ENCODE measurements at places on chromosomes 3 and 15.

DNA sequence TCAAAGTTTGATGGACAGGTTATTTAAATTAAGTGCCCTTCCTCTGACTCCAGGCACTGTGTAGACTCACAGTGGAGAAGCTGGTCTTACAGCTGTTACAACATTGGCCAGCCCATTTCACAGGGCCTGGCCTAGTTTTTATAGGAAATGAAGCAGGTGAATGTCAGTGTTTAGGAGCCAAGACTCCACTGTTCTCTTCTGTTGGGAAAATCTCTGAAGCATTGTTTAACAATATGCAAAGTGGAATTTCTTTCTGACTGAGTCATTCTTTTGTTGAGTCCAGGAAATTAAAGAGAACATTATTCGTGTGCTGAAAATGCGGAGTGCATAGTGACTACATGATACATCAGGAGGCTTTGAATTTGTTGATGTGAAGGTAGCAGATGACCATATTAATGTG, 64.7 kb downstream of the ARRDC4 start:
- no peak for DNase-seq

DNA sequence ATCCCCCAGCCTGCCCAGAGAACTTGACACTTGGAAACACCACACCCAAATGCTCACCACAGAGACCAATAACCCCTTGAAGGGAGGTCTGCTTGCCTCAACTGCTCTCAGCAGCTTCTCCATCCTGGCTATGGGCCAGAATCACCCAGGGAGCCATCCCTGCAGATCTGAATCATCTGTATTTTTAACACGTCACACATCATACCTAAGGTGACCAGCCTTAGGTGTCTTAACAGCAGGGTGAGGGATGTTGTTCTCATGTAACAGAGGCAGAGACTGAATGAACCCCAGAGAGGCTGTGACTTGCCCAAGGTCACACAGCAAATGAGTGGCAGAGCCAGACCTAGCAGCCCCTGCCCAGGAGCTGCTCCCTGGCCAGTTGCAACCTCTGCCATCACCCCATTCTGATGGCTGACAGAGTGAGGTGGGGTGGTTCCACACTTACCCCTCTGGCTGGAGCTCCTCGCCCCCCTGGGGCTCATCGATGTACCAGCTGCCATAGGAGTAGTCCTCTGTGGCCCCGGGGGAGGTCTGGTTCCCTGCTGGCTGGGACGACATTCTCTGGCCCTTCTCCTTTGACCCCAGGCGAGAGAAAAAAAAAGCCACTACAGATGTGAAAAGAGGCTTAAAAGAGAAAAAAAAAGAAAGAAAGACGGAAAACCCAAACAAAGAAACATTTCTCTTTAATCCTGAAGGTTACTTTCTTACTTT, 722 bp downstream of the STRA6 start:
- no peak for DNase-seq

GRCh38 chr3:30199096-30199759, 407.2 kb upstream of the TGFBR2 start:
- DNase-seq: peak; percentile 59

- no peak for DNase-seq
Measured at GRCh38 chr15:60318216-60318867, 79.4 kb downstream of the ANXA2 start.

DNA sequence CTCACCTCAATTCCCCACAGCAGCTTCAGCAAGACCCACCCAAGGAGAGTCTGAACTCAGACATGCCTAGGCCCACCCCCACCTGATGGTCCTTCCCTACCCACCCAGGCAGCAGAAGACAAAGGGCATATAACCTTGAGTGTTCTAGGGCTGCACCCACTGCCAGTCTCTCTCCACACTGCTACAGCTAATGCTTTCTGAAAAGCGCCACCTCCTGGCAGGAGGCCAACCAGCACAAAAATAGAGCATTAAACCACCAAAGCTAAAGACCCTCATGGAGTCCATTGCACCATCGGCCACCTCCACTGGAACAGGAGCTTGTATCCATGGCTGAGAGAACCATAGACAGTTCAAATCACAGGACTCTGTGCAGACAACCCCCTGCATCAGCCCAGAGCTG, 11.3 kb upstream of the RPL39L start:
- peak; percentile 46 for DNase-seq

- no peak for DNase-seq
Measured at GRCh38 chr3:34174740-34175139, 376.3 kb downstream of the PDCD6IP start.

GRCh38 chr3:27025718-27026117, 343.5 kb downstream of the NEK10 start:
- DNase-seq: no peak

GRCh38 chr3:24177201-24177600, 232.1 kb downstream of the NR1D2 start:
- no peak for DNase-seq

- DNase-seq: no peak
Measured at GRCh38 chr3:114624047-114624445, 330.2 kb downstream of the TIGIT start.

DNA sequence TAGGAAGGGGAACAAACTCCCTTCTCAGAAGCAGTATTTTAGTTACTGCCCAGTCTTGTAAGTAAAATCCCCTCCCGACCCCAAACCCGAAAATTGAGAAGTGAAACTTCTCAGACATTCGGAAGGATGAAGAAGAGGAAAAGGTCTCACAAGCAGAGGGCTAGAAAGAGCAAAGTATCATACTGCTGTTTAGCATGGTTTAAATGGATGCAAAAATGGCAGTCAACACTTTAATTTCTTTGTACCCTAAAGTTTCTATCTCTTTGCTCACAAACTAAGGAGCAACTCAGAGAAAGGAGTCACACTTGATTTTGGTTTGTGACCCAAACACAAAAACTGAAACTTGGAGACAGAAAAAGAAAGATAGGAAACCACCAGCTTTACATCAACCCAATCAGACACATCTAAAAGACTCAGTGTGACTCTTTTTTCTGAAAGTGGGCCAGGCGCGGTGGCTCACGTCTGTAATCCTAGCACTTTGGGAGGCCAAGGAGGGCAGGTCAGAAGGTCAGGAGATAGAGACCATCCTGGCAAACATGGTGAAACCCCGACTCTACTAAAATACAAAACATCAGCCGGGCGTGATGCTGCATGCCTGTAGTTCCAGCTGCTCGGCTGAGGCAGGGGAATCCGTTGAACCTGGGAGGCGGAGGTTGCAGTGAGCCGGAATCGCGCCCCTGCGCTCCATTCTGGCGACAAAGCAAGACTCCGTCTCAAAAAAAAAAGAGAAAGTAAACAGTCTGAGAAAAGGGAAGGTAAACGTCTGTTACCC, 63.2 kb upstream of the ATP11B start:
- no peak for DNase-seq

- DNase-seq: no peak
Measured at GRCh38 chr15:85314146-85314545, 66.3 kb upstream of the AKAP13 start.

- DNase-seq: no peak
Measured at GRCh38 chr15:89494941-89495637, 1.3 kb downstream of the RHCG start.

DNA sequence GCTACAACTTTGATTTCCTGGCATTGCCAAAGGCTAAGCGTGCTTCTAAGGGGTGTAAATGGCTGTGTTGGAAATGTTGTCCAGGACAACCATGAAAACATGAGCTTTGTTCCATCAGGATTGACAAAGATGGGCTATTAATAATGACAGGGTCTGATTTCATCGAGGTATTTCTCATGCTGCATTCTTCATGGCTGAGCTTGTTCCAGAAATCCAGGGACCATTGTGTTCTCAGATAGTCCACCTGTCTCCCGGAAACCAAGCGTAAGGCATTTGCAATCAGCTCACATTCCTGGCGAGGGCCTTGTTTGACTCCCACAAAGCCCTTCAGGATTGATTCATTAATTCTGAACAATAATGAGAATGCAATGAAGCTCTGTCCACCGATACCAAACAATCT, 111.3 kb downstream of the CD47 start:
- no peak for DNase-seq

DNA sequence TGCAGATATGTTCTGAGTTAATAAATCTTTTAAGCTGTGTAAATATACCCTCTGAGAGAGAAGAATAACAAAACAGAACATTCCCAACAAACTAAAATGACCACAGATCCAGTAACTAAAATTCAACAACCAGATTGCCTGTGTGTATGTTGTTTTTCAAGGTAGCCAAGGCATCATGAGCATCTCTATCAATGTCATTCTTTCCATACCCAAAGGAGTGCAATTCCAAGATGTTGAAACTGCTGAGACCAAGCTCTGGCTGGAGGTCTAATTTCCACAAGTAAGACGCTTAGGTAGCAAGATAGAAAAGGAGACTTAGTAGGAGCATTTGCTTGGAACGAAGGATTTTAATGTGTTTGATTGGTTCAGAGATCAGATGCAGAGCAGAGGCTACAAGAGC, 276.3 kb downstream of the RBMS3 start:
- DNase-seq: no peak

DNA sequence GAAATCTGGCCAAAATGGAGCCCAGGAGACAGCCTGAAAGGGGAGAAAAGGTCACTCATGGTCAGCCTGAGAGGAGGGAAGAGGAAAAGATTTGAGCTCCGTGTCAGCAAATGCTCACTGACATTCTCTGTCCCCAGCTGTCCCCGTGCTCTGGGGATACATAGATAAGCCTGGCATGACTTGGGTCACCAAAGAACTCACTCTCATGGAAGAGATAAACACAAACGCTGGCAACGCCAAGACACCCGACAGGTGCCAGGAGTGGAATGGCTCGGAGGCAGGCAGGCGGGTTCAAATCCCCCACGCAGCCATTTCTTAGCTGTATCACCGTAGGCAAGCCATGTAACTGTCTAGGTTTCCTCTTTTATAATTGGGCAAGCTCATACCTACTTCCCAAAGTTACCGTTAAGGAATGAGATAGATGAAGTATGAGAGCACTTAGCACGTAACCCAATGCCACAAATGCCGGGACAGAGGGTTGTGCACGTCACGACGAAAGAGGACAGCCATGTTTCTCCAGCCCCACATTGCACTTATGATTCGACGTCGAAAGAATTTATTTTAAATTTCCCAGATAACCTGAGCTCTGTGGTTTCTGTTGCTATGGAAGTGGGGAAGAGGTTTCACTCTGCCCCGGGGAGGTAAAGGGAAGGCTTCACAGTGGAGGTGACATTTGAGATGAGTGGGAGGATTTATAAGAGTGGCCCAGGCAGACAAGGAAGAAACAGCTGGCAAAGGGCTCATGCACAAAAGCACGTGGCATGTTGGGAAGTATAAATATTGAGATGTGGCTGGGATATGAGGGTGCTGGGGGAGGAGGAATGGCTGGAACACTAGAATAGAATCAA, 41.4 kb upstream of the TSEN2 start:
- DNase-seq: no peak

DNA sequence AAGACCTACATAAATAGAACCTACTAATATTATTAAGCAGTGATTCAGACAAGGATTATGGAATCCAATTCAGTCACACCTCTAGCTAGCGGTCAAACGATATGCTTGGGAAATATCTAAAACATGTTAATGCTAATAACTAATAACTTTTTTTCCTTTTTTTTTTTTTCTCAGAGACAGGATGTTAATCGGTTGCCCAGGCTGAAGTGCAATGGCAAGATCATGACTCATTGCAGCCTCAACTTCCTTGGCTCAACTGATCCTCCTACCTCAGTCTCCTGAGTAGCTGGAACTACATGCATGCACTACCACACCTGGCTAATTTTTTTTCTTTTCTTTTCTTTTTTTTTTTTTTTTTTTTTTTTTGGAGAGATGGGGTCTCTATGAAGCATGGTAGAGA, 124.1 kb downstream of the NR2E3 start:
- no peak for DNase-seq

GRCh38 chr3:178971614-178972013, 100.0 kb downstream of the ZMAT3 start:
- DNase-seq: no peak

DNA sequence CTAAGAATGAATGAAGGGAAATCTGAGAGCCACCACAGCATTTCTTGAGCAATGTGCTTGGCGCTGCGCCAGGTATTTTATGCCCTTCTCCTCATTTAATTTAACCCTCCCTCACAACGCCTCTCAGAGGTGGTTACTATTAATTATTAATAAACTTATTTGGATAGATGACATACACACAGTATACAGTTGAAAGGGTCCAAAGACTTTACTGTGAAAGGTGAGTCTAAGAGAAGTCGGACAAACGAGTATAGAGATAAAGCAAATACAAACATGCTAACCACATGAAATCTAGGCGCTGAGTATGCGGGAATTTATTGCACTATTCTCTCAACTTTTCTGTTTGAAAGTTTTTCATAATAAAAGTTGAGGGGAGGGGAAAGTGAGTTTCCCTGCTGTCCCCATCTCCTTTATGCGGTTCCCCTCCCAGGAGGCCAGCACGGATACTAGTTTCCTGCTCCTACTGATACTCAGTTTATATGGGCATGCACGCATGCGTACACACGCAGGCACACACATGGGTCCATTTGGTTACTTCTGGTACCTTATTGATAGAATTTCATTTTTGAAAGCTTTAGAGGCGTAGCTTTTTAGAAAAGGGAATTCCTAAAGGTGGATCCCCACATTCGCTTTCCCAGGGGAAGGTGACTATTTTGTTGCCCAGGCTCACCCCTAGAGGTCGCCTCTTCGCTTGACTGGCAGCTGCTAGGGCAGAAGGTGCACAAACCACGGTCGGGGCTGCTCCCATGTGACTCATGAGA, 28.5 kb upstream of the KCTD6 start:
- DNase-seq: peak; percentile 65

DNA sequence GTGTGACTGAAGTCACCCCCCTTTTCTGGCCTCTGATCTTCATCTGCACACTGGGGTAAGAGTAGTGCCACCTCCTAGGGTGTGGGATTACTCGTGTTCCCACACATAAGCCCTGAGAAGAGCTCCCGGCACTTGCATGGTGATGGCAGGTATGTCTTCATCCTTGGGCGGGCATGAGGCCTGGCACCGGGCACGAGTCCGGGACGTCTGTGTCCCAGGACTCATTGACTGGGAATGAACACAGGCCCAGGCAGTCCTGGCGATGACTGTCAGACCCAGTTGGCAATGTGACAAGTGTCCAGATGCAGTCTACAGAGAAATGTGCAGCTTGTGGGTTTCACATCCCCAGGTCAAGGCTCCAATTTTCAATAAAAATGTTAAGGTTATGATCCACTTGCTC, 78.9 kb downstream of the TBC1D2B start:
- DNase-seq: no peak

DNA sequence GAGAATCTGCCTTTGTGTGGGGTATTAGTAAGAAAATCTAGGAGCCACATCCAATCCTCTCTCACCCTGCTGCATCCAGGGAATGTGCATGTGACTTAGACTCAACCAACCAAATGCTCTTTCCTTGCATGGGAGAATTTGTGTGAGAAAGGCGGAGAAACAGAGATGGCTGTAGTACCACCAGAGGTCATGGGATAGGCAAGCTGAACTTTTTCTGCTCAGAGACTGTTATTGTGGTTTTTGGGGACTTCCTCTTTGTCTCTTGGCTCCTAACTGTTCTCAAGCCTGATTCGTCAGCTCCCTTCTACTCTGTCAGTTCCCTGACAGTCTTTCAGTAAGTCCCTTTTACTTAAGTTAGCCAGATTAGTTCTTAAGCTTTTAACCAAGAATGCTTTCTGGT, 2.6 kb upstream of the ZSCAN2 start:
- DNase-seq: no peak

- no peak for DNase-seq
Measured at GRCh38 chr15:40028193-40028592, 10.8 kb downstream of the SRP14 start.

- DNase-seq: no peak
Measured at GRCh38 chr15:62777671-62778070, 264.9 kb upstream of the TPM1 start.

GRCh38 chr3:66499881-66500575, 794 bp downstream of the LRIG1 start:
- DNase-seq: no peak

Data from naive thymus-derived CD8-positive, alpha-beta T cell (primary cell).